ENCODE measurements at places on chromosomes 7 and 10. TPM values are rescaled to one million over a fixed set of nuclear protein-coding genes. Genes with fewer than 3 reads are reported as not detected.

The STEAP4 gene
- total RNA-seq = not detected

DNA sequence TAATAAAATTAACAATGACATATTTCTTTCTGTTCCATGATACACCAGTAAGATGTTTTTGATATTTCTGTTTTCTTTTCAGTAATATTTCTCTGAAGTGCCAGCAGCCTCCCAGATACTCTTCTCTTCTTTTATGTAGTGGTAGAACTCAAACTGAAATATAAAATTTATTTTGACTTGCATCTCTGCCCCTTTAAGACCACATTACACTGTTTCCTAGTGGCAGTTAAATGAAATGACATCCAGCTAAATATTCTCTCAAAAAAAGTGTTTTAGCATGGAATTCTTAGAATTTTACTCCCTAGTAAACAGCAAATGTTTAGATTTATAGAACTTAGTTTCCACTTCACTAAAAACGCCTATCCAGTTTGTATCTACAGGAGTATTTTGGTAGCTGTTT is 237.2 kb upstream of the MTPN start:
- no peaks in the 10 kb centered on the region for H3K36me3 ChIP-seq
- H3K4me1 ChIP-seq = no peaks in the 10 kb centered on the region
- H3K4me3 ChIP-seq = no peak overlapping the region
- H3K27ac ChIP-seq = no peak overlapping the region

GRCh38 chr10:31520986-31521831 is 202.2 kb downstream of the ZEB1 start:
- no peak for DNase-seq
- H3K27me3 ChIP-seq = no peaks in the 10 kb centered on the region
- H3K36me3 ChIP-seq = no peaks in the 10 kb centered on the region
- no peak overlapping the region for H3K4me3 ChIP-seq

DNA sequence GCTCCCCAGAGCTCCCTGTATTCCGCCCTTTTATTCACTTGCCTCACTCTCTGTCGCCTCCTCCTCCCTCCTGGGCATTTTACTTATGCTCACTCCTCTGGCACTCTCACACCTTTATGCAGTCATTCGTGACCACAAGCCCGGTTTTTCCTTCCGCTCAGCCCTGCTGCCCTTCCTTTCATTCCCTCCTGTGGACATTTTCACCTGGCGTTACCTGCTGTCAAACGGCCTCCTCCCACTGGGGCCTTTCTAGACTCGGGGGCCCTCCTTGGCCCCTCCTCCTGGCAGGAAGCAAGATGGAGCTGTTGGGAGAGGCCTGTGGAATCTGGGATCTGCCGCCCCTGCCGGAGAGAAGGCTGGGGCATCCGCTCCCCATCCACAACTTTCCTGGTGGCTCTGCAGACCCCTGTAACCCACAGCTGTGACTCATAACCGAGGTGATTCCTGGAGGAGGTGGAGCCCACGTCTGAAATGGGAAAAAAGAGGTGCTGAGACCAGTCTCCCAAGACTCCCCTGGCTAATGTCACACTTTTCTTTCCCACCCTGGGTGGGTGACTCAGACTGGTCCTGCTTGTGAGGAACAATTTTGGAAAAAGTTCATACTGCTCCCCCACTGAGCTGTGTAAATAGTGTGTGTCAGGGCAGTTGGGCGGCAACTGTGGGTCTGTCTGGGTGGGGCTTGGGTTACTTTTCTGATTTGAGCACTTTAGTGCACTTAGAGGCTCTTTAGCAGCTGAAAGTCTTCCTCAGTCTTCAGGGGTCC is 1.2 kb downstream of the VCL start:
- H3K36me3 ChIP-seq = peaks cover 19% of the 10 kb centered on the region
- peak overlapping the region; percentile 97 for H3K27ac ChIP-seq
- H3K27me3 ChIP-seq = no peaks in the 10 kb centered on the region
- DNase-seq = peak; percentile 73
- H3K4me1 ChIP-seq = peaks cover 40% of the 10 kb centered on the region

- no peak overlapping the region for H3K4me3 ChIP-seq
- H3K27me3 ChIP-seq = no peaks in the 10 kb centered on the region
- H3K36me3 ChIP-seq = no peaks in the 10 kb centered on the region
- no peak for DNase-seq
Measured at GRCh38 chr10:926075-926698, 5.3 kb downstream of the LARP4B start.

- H3K4me1 ChIP-seq = peaks cover 19% of the 10 kb centered on the region
- H3K36me3 ChIP-seq = no peaks in the 10 kb centered on the region
- H3K27me3 ChIP-seq = no peaks in the 10 kb centered on the region
- H3K4me3 ChIP-seq = no peak overlapping the region
Measured at GRCh38 chr10:24378126-24378920, 169.4 kb downstream of the KIAA1217 start.

- peak; percentile 20 for DNase-seq
- H3K27me3 ChIP-seq = peaks cover 62% of the 10 kb centered on the region
- H3K4me1 ChIP-seq = no peaks in the 10 kb centered on the region
- H3K4me3 ChIP-seq = peak overlapping the region; percentile 64
- no peak overlapping the region for H3K27ac ChIP-seq
Measured at GRCh38 chr7:113085781-113086390, 741 bp downstream of the GPR85 start.

GRCh38 chr10:26423722-26424121 is 14.4 kb upstream of the APBB1IP start:
- no peaks in the 10 kb centered on the region for H3K36me3 ChIP-seq
- DNase-seq = no peak
- H3K27ac ChIP-seq = no peak overlapping the region
- H3K4me3 ChIP-seq = no peak overlapping the region
- no peaks in the 10 kb centered on the region for H3K27me3 ChIP-seq

- H3K27ac ChIP-seq = no peak overlapping the region
- H3K27me3 ChIP-seq = no peaks in the 10 kb centered on the region
- no peak for DNase-seq
- no peaks in the 10 kb centered on the region for H3K36me3 ChIP-seq
- H3K4me3 ChIP-seq = no peak overlapping the region
Measured at GRCh38 chr10:131850383-131850870, 50.4 kb upstream of the PPP2R2D start.

GRCh38 chr7:143399151-143399550 is 9.5 kb downstream of the EPHA1 start:
- no peak for DNase-seq
- no peak overlapping the region for H3K4me3 ChIP-seq
- peaks cover 10% of the 10 kb centered on the region for H3K4me1 ChIP-seq
- no peak overlapping the region for H3K27ac ChIP-seq
- H3K27me3 ChIP-seq = no peaks in the 10 kb centered on the region
- H3K36me3 ChIP-seq = peaks cover 40% of the 10 kb centered on the region

GRCh38 chr10:3126249-3126648 is 46.3 kb downstream of the PITRM1 start:
- H3K36me3 ChIP-seq = peaks cover 5% of the 10 kb centered on the region
- no peak overlapping the region for H3K4me3 ChIP-seq
- H3K27ac ChIP-seq = no peak overlapping the region
- DNase-seq = no peak

DNA sequence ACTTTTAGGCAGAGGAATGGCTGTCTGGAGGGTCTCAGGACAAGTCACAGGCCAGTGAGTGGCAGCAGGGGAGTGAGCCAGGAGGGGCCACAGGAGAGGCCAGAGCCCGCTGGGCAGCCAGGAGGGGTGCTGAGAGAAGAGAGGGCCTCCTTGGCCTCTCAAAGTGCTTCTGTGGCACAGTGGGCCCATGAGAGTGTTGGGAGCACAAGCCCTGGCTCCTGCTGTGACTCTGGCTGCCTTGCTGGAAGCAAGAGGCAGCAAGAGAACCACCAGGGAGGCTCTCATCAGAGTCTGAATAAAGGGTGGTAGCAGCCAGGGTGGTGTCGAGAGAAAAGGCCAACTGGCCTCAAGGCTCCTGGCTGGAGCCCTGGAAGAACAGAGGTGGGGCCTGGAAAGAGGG is 91.1 kb downstream of the VOPP1 start:
- H3K27ac ChIP-seq = 0 out of 2 replicates have a peak overlapping the region, but pooled peaks have one; percentile 9
- H3K4me3 ChIP-seq = no peak overlapping the region
- H3K36me3 ChIP-seq = no peaks in the 10 kb centered on the region

- H3K27ac ChIP-seq = no peak overlapping the region
- H3K4me3 ChIP-seq = no peak overlapping the region
- H3K36me3 ChIP-seq = no peaks in the 10 kb centered on the region
- H3K27me3 ChIP-seq = no peaks in the 10 kb centered on the region
- DNase-seq = no peak
Measured at GRCh38 chr7:79664884-79665676, 211.6 kb upstream of the MAGI2 start.

DNA sequence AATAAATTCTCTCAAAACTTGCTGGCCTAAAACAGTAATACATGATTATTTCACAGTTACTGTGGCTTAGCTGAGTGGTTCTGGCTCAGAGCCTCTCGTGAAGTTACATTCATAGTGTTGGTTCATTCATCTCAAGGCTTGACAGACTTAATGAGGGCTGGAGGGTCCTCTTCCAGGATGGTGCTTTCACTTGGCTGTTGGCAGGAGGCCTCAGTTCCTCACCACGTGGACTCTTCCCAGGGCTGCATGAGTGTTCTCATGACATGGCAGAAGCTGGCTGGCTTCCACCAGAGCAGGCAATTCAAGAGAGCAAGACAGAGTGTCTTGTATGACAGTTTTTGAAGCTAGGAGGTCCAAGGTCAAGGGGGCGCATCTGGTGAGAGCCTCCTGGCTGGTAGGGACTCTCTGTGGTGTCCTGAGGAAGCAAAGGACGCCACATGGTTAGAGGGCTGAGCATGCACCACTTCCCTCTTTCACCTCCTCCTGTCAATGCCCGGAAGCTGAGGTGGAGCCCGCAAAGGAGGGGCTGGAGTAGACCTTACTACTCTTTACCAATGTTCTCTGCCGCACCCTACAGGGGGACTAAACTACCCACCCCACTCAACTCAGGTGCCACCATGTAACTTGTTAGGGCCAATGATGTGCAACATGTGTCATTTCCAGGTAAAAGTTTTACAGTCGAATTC is 58.2 kb upstream of the YAE1 start:
- no peaks in the 10 kb centered on the region for H3K4me1 ChIP-seq
- DNase-seq = no peak
- H3K36me3 ChIP-seq = no peaks in the 10 kb centered on the region
- no peaks in the 10 kb centered on the region for H3K27me3 ChIP-seq
- H3K27ac ChIP-seq = no peak overlapping the region

GRCh38 chr7:43701500-43701854 is 27.8 kb downstream of the COA1 start:
- H3K27ac ChIP-seq = peak overlapping the region; percentile 75
- no peaks in the 10 kb centered on the region for H3K27me3 ChIP-seq
- H3K4me3 ChIP-seq = 0 out of 2 replicates have a peak overlapping the region, but pooled peaks have one; percentile 7
- no peaks in the 10 kb centered on the region for H3K36me3 ChIP-seq
- peaks cover 35% of the 10 kb centered on the region for H3K4me1 ChIP-seq

DNA sequence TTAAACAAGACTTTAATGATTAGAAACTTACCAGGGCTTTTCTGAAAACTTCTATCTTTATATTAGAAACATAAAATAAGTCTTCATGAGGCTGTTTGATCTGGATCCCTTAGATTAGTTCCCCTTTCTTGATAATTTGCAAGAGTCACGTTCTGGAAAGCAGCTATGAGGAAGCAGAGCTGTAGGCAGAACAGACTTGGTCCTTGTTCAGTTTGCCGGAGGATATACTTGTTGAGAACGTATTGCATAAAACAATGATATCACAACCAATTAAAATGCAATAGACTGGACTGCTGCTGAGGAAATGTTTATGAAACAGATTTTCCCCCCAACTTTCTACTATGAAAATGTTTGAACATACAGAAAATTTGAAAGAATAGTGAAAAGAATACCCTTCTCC is 2.8 kb downstream of the SAMD9L start:
- no peak overlapping the region for H3K27ac ChIP-seq
- no peak for DNase-seq
- no peaks in the 10 kb centered on the region for H3K27me3 ChIP-seq
- no peaks in the 10 kb centered on the region for H3K4me1 ChIP-seq

Measured in GM23338 (cell line).